Activated CD4-positive, alpha-beta T cell treated with anti-CD3 and anti-CD28 coated beads, Interleukin-10, Interleukin-2, amounts not matched to agents 100 ng/mL and 50 ng/mL, durations not matched to agents 16 hours and 8 hours (primary cell): ENCODE measurements at places on chromosomes 7 and 10.

DNA sequence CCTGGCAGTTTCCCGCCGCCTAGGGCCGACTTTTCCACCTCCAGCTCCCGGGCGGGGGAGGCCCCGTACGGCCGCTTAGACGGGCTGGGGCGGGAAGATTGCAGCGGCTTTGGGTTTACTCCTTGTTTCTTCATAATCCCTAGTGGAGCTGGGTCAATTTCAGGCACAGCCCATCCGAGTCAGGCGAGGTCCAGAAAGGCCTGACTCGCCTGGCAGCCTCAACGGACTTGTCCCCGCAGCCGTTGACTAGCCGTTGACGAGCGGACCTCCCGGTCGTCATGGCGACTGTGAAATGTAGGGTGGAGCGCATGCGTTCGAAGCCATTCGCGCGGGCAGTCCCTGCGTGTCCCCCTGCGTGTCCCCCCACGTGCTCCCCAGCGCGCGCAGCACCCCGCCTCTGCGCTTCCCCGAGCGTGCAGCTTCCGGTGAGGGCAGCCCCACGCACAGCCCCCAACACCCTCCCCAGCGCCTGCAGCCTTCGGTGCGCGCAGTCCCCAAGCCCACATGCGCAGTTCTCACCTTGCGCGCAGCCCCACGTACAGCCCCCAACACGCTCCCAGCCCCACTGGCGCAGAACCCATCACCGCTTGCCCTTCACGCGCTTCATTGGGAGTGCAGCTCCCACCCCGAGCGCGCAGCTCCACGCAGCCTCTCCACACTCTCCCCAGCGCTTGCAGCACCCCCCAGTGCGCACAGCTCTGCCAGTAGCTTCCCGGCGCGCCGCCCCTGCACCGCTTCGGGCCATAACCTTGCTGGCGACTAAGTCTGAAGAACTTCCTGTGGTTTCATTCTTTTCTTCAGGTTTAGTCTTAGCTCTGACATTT is 67.8 kb downstream of the TBX20 start:
- DNase-seq, result peak; percentile 6

DNA sequence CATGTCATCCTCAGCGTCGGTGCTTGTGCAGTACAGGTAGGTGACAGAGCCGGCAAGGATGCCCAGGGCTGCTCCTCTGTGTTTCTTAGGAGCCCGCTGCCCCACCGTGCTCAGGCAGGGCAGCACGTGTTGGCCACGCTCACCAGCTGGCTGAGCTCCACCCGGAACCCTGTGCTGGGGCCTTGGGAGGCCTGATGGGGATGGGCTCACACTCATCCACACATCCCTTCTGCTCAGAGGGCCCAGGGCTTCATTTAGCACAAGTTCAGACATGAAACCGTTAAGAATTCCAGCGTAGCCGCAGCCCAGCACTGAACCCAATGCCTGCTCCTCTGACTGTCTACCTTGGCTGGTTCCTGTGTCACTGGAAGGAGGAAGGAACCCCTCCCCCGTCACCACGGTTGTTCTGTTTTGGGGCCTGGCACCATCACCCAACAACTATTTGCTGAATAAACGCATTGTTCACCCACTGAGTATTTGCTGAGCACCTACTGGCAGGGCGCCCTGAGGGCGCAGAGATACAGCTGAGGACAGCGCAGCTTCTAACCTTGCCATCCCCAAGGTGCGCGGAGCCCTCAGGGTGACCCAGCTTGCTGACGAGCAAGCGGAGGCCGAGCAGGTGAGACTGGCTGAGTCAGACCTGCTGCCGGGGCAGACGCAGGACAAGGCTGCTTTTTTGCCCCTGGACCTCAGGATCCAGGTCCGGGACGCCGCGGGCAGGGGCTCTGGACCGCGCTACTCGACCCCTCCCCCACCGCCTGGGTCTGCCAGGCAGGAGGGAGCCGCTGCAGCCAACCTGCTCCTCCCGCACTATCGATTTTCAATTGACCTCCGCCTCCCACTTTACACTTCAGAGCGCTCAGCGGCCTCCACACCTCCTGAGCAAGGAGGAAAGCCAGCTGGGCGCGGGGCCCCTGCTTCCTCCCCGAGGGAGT is 50.6 kb upstream of the RET start:
- no peak for DNase-seq

- DNase-seq, result peak; percentile 49
Observed at GRCh38 chr10:58781873-58782488, 269.3 kb downstream of the BICC1 start.

DNA sequence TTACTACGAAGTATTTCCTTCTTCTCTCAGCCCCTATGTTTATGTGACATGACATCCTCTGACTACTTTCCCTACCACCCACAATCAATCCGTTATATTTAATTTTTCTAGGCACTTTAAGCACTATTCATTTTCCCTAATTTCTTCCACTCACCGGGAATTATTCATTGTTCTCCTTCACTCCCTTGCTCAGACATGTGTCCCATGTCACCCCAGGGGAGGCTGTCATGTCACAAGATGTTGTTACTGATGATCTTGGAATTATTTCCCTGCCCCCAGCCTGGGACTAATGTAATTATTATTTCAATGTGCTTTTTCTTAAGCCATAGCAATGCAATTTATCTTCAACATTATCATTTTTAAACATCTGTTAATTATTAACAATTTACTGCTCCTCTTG is 317.2 kb downstream of the PHF14 start:
- no peak for DNase-seq

DNA sequence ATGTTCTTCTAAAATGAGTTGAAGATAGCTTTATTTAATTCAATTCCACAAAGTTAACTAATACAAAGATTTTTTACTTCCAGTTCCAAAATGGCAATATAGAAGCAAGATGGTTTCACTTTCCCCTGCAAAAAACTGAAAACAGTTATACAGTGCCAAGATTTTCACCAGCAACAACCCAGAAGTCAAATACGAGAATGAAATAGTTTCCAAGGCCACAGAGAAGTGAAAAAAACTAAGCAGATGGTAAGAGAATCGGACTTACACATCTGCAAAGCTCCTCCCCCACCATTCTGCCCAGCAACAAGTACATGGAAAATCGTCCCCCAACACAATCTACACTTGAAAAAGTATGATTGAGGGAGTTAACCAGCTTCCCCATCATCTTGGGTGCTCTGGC is 30.3 kb upstream of the KEL start:
- DNase-seq, result no peak

- DNase-seq, result no peak
Observed at GRCh38 chr10:86099542-86100334, 266.9 kb downstream of the GRID1 start.

DNA sequence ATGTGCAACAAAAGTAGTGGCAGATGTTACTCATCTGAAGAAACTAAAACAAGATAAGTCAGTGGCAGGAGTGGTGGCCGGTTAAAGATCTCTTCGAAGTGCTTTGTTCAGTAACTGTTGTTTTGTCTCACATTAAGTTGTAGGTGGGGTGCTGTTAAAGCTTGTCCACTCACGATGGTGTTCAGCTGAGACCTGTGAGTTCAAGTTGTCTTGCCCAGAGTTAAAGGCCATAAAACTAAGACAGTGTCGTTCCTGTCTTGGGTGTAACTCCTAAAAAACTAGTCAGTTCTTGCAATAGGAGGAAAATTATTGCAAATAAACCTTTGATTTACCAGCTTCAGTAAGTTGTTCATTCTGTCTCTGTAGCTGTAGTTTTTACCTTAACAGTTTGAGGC is 857 bp upstream of the FOXP2 start:
- no peak for DNase-seq

- DNase-seq, result no peak
Observed at GRCh38 chr7:148434181-148434757, 156.3 kb upstream of the C7orf33 start.

- DNase-seq, result no peak
Observed at GRCh38 chr7:7745966-7746365, 27.6 kb upstream of the RPA3 start.

DNA sequence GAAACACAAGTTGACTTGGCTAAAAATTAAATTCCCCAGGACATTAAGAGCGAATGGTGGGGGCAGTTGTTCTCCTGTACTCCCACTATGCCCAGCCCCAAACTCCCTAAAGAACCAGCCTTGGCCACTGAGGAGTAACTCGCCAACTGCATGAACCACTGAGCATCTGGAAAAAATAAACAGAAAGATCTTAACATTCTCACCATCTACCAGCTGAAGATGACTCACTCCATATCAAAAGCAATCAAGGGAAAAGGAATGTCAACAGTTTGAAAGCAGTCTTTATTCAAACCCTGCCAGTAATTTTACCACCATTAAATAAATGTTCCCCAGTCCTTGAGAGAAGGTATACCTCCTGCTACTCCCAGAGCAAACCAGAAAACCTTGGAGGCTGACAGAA is 45.4 kb downstream of the CTTNBP2 start:
- DNase-seq, result no peak

- no peak for DNase-seq
Observed at GRCh38 chr7:89200758-89201157, 405.2 kb upstream of the TEX47 start.

DNA sequence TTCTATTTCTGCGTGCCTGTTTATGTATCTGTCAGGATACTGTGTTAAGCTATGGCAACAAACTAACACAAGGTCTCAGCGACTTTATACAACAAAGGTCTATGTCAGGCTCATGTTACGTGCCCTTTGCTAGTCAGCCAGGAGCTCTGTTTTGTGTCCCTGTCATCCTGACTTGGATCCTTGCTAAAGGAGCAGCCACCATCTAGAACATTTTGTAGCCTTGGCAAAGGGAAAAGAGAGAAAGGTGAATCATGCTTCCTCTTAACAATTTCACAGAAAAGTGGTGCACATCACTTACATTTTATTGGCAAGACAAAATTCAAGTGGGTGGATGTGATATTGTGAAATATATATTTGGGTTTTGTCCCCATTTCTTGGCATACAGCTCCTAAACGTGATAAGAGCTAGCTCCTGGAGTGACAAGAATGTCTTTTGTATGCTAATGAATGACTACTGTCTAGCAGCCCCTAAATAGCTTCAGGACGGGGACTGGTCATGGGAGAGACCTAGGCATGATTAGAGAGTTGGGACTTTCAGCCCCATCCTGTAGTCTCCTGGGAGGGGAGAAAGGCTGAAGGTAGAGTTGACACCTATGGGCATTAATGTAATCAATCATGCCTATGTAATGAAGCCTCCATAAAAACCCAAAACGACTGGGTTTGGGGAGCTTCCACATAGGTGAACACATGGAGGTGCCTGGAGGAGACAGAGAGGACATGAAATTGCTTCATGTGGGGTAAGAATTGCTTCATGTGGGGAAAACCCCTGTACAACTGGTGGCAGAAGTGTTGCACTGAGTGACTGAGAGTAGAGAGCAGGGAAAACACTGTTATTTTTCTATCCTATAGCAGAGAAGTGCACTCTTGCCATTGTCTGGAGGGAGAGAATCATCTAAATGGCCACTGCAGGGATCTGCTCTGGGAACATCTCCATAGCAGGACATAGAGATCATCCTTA is 33.0 kb downstream of the MRPL32 start:
- DNase-seq, result peak; percentile 29

GRCh38 chr10:4691776-4692175 is 134.2 kb upstream of the AKR1E2 start:
- DNase-seq, result no peak

DNA sequence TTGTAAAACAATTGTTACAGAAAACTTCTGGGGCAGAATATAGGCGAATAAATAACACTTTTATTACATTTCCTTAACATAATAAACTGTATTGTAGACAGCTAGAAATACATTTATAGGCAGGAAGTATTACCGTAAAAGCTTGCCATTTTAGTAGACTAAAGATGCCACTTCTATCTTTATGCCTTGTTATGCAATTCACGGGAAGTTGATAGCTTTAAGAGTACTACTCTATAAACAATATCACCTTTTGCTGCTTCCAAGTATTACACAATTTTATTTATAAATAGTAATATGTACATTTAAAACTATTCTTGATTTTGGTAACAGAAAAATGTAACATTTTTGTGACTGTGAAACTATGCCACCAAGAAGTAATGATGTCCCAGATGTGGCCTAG is 37.9 kb downstream of the PALS2 start:
- DNase-seq, result no peak

GRCh38 chr7:138663725-138664710 is 37.1 kb downstream of the SVOPL start:
- DNase-seq, result no peak

GRCh38 chr7:158054081-158054480 is 533.5 kb downstream of the PTPRN2 start:
- no peak for DNase-seq
